ENCODE measurements at places on chromosomes 3 and 15.

- peak; percentile 96 for DNase-seq
Observed at GRCh38 chr15:70097321-70098152, at the start of gene TLE3. TSS of gene TLE3 (minus strand) at chr15:70097917. CDS start at chr15:70096798, 1,119 bp downstream.

- no peak for DNase-seq
Observed at GRCh38 chr3:131169331-131169730, 142.7 kb downstream of the NEK11 start.

DNA sequence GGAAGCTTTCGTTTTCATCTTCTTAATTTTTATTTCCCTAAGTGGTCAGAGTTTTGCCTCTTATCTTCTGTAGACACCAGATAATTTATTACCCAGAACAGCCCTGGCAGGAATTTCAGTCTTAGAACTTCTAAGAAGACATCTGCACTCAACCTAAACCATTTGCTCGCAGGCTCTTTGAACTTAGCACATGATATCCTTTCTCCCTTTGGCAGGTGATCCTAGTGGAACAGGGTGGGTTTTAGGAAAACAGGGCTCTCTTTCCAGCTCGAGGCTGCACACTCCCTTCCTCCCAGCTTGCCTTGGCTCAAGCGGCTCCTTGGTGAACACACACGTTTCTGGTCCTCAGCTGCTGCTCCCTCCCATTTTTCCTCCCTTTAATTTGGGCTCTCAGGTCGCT, 116.5 kb downstream of the THSD4 start:
- DNase-seq, result no peak

DNA sequence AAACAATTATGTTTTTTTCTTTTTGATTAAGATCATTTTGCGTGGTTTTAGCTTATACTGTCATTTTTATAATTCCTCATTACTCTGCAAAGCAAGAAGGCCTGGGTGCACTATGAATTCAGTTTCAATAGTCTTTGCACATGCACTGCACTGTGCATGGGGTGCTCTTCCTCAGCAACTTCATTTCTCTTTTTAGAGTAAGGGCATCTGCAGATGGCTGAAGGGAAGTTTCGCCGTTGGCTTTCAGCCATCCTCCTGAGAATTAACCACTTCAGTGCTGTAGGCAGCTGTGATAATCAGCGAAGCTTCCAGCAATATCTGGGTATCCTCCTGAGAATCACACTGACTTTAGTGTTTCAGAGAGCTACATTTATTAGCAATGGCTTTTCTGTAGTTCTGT, 284.8 kb downstream of the GBE1 start:
- DNase-seq, result no peak

- no peak for DNase-seq
Observed at GRCh38 chr3:185341616-185342458, 21.1 kb upstream of the MAP3K13 start.

- DNase-seq, result no peak
Observed at GRCh38 chr3:8166014-8166413, 335.6 kb upstream of the LMCD1 start.

DNA sequence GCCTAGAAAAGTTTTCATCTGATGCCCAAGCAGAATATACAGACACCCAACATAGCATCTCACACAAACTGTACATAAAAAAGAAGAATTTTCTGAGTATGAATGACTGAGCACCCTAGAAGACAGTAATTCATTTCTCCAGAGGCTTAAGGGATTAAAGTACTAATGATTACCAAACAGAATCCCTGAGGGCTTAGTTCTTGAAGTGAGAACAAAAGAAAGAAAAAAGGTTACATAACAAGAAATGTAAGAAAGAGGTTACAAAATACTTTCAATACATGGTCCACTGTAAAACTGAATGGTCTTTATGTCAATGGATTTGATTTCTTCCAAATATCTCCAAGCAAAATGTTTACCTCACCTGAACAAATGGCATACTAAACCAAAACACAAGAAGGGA, 9.1 kb upstream of the NEK10 start:
- DNase-seq, result no peak

- DNase-seq, result no peak
Observed at GRCh38 chr3:134624537-134625287, 26.1 kb downstream of the KY start.

- DNase-seq, result no peak
Observed at GRCh38 chr3:133367403-133367802, 32.5 kb upstream of the BFSP2 start.

DNA sequence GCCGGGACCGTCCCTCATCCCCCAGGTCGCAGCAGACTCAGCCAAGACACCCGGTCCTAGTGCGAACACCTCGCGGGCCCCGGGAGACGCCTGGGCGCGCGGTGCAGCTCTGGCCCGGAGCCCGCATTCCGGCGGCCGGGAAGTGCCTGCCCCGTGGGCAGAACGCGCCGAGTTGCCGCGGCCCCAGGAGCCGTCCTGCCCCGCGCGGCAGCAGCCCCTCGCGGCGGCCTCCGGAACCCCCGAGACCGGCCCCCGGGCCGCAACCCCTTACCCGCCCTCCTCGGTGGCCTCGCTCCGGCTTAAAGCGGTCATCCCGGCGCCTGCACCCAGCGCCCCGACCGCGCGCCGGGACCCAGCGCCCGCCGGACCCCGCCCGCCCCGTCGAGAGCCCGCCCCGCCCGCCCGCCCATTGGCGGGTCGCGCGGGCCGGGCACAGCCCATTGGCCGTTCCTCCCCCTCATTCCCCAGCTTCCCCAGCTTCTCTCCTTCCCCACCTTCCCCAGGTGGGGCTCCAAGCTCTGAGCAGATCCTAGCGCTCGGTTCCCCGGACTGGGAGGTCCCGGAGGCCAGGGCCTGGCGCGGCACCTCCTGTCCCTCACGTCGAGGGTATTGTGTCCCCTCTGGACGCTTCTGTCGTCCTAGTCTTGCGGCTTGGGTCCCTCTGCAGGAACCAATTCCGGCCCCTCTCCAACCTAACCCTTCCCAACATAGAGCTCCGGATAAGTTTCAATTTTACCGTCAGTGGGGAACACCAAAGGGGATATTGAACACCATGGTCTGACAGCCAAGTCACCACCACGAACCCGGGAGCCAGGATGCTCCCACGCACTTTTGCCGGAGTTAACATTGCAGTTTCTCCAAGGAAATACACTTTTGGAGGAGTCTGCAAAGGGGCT, at the start of gene GRAMD2A:
Gene GRAMD2A (minus strand): TSS at position 328 of the 896 bp plus-strand sequence.
- DNase-seq, result no peak
